Tongue (tissue), 3 donors: ENCODE measurements at places on chromosomes 1 and 21. TPM values are rescaled to one million over a fixed set of nuclear protein-coding genes. Genes with fewer than 3 reads are reported as not detected.

DNA sequence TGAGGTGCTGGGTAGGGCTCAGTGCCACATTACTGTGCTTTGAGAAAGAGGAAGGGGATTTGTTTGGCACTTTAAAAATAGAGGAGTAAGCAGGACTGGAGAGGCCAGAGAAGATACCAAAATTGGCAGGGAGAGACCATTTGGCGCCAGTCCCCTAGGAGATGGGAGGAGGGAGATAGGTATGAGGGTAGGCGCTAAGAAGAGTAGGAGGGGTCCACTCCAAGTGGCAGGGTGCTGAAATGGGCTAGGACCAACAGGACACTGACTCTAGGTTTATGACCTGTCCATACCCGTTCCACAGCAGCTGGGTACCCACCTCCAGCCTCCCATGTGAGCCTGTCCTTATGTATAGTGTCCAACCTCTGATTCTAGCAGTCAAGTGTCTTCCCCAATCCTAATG is 1.0 kb upstream of the CRTC2 start:
- DNase-seq = no peak

Gene HORMAD1
- not detected for total RNA-seq

DNA sequence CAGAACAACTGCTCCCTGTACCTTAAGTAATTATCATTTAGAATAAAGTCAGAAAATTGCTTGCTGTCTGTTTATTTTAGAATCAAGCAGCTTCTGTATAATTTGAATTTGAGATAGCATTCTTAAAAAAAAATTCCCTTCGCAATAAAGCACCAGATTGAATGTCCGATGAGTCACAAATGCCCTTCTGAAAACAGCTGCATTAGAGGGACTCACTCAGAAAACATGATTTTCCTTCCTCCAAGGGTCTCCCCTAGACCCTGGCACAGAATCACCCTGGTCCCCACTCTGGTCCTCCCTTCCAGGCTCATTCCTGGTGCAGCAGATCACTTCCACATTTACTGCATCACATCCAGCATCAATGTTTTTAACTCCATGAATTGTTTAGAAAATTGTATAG is 471.1 kb upstream of the VAMP3 start:
- DNase-seq = peak; percentile 71

Gene PTGS2
- 5.4 TPM for total RNA-seq

Gene UBIAD1
- total RNA-seq = 11.6 TPM

DNA sequence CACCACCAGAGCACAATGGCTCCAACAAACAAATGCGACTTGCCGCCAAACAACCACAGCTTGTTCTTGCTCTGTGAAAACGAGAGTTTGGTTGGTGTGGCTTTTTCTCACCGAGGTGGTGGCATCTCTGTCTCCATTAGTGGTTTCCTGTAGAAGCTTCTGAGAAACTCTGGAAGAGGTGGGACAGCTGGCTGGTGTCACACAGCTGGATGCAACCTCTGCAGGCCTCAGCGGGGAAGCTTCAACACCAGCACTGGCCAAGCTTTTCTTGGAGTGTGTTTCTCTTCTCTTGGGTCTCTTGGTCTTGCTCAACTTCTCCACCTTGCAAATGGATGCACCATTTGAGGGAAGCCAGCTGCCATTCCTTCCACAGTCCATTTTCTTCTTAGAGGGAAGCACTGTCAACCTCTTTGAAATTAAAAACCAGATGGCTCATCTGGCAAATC is 124.8 kb downstream of the KCNN3 start:
- peak; percentile 81 for DNase-seq

Gene RGS13
- total RNA-seq = 0.10 TPM

GRCh38 chr21:25977068-25977611 is 193.4 kb downstream of the APP start:
- DNase-seq = no peak

GRCh38 chr21:41465176-41465781 is 39.2 kb downstream of the MX1 start:
- DNase-seq = no peak

DNA sequence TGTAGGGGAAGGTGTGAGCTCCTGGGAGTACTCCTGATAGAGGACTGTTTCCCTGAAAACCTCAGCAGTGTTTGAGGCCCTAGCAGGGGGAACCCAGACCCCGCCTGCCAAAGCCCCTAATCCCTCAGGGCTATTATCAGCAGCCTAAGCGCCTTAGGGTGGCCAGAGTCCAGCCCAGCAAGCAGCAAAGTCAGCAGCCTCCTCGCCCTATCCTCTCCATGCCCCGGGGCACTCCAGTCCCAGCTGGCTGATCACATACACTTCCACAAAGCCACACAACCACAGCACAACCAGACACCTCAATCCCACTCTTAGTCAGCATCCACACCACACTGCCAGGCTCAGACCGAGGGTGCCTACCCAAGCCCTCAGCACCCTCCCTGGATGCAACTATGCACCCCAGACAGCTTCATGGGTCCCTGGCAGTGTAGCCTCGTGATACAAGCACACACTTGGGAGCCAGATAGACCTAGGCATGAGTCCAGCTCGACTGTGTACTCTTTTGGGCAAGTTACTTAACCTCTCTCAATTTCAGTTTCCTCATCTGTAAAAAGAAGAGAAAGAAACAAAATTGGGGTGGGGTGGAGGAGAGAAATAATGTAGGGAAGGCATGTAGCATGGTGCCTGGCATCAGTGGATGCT is 7.1 kb downstream of the IGSF9 start:
- DNase-seq = no peak

Gene SELL
- total RNA-seq = 4.3 TPM

Gene MYOG
- 256 TPM for total RNA-seq

- no peak for DNase-seq
These were observed 694 bp upstream of the MRPL9 start for GRCh38 chr1:151763990-151764389.

Gene ADAMTS5
- 9.8 TPM for total RNA-seq

DNA sequence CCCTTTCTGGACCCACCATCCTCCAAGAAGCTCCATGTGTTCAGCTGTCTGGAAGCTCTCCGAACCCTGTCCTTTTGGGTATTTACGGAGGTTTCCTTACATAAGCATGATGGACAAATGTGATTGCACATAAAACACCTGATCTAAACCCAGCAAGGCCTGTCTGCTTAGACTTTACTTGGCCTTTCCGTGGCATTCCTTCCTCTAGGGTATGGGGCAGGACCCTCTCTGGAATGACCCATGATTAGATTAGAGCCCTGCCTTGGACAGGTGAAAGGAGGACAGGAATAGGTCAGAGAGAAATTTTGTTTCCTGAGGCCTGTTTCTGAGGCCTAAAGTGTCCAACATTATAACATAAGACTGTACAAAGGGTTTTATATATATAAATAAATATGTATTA is 16.9 kb downstream of the PTPRU start:
- DNase-seq = no peak

Gene CFHR3
- 0.51 TPM for total RNA-seq

DNA sequence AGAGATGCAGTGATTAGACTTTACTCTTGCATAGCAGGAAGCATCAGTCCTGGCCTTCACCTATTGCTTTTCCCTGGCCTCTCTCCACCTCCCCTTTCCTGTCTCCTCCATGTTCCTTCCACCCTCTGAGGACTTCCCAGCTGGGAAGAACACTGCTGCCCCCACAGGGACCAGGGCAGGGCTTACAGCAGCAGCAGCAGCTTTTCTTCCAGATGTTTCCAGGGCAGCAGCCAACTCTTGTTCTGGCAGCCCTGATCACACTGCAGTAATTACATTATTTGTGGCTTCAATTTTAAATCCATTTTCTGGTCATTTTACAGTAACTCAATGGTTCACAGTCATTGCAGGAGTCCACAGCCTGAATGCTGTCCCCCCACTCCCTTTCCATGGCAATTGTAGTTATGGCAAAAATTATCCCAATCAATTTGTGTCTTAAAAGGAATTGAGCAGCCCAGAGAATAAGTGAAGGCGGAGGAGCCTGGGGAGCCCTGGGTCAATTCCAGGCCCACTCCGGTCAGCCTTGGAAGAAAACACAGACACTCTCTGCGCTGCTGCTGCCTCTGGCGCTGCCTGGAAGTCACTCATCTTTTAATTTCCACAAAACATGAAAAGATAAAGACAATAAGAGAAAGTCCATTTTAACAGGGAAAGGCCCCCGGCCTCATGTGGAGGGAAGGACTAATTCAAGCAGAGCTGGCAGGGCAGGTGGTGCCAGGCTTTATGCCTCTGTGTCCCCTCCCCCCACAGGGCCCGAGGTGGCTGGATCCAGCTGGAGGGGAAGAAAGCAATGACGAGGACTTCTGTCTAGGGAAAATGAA is 148.6 kb downstream of the GRIK3 start:
- DNase-seq = peak; percentile 83

GRCh38 chr1:192598589-192598988 is 23.0 kb downstream of the RGS1 start:
- DNase-seq = no peak

Gene FMO3
- not detected for total RNA-seq

Gene PRELP
- total RNA-seq = 4.4 TPM

Gene LINGO4
- 0.41 TPM for total RNA-seq

DNA sequence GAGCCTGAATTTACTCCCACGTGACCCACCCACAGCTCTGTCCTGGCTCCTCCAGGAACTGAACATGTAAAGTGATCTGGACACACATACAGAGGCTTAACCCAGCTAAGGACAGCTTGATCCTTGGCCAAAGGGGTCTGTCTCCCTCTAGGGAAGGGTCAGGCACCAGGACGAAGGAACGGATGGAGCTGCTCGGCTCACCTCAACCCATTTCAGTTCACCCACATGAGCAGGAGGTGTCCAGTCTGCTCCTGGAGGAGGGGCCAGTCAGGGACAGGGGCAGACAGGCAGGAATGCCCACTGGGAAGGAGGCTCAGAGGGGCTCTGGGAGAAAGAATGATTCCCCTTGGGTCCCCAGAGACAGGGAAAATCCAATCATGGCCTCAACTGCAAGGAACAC is 567.2 kb downstream of the PTPRU start:
- DNase-seq = no peak

GRCh38 chr1:200442537-200443156 is 32.8 kb upstream of the ZNF281 start:
- DNase-seq = no peak

Gene VSIG8
- total RNA-seq = not detected

- no peak for DNase-seq
These were observed 95.5 kb upstream of the TARDBP start for GRCh38 chr1:10916991-10917390.

Gene LENEP
- total RNA-seq = not detected

DNA sequence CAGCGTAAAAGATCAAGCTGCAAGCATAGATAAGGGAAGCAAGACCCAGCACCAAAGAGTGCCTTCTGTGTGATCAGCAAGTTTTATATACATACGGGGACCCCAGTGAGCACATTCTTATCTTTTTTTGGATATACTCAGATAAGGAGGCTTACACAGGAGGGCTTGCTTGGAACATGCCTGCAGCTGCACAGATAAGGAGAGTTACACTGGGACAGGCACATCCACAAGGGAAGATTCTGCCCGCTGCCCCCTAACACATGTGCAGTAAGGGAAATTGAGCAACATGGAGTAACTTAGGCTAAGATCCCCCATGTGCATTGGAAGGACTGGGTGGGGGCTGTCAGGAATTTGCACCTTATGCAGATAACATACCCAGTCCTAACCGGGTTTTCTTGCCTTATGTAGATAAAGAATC is 1334.8 kb downstream of the MRPL39 start:
- no peak for DNase-seq

DNA sequence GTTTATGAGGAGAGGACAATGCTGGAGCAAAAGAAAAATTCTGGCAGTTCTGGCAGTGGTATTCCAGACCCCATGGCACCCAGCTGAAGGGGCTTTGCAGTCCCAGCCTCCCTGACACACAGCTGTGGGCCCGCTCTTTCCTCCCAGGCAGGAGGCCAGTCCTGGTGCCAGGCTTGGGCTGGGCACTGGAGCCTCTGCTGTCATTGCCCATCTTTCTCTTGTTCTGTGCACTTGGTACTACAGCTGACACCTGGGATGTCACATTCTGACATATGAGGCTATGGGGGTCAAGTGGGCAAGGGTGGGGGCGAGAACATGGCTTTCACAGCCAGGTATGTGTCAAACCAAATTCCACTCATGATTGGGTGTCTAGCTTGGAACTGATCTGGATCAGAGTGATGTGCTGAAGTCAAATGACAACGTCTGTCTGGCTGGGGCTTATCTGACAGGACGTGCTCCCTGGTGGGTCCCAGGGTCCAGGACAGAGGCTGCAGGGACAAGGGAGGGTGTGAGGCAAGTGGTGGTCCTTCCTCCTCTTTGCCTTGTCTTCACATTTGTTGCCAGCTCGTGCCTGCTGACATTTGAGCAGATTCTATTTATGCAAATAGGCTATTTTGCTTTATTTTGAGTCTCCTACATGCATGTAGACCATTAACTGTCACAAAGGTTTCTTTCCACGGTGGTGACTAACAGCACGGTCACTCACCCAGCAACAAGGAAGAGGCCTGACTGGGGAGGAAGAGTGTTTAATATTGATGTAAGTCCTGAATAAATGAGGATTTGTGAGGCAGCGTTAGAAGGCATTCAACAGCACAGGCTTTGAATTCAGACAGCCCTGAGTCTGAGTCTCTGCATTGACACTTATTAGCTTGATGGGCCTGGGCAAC is 336.3 kb downstream of the PBX1 start:
- DNase-seq = no peak

Gene TSPAN1
- total RNA-seq = 5.3 TPM

DNA sequence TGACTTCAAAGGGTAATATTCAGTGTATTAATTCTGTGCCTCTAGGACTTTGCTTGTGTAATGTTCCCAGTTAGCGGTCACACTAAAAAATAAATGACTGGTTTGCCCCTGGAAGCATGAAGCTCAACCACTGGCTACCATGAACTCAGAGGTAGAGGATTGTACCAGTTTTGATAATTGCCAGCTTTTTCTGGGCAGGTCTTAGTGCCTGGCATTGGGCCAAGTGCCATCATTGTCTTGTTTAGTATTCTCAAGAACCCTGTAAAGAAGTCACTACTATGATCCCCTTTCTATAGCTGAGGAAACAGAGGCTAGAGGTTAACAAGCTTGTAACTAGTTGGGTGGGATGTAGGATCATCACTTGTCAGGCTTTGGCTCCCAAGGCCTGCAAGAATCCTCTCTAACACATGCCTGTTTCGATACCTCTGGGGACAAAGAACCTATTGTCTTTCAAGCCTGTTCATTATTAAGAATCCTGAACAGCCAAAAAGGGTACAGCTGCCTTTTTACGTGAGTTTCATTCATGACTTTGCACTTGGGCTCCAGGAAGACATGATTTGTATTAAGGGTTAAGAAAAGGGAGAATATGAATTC is 121.9 kb upstream of the JUN start:
- DNase-seq = no peak

GRCh38 chr1:8903410-8903809 is 24.9 kb upstream of the ENO1 start:
- no peak for DNase-seq

DNA sequence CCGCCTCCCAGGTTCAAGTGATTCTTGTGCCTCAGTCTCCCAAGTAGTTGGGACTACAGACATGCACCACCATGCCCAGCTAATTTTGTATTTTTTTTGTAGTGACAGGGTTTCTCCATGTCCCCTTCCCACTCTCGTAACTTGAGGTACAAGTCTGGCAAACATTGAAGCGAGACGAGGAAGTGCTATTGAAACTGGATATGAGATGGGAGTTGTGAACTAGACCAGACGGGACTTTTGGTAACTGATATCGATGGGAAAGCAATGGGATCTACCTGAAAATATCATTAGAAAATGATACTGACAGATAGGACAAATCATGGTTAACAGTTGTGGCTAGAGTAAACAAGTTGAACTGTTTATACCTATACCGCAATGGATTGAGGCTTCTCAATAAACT is 95.2 kb upstream of the TRABD2B start:
- no peak for DNase-seq

Gene RNU1-2
- total RNA-seq = under 0.01 TPM
